Mucosa of gallbladder (tissue), 1 donor: ENCODE measurements at places on chromosomes 5 and 9. TPM values are rescaled to one million over a fixed set of nuclear protein-coding genes. Genes with fewer than 3 reads are reported as not detected.
A peak's percentile ranks its signal among the peaks of the same experiment; 100 is the strongest.

GRCh38 chr5:154603953-154604679, 126.1 kb upstream of the HAND1 start:
- DNase-seq, result peak; percentile 28

GRCh38 chr5:3022665-3023064, 271.2 kb upstream of the IRX2 start:
- no peak for DNase-seq

TMEM252 gene
- not detected for total RNA-seq

GRCh38 chr9:107460153-107461023, 29.2 kb downstream of the KLF4 start:
- no peak for DNase-seq

KCNIP1 gene
- 1.5 TPM for total RNA-seq

DNA sequence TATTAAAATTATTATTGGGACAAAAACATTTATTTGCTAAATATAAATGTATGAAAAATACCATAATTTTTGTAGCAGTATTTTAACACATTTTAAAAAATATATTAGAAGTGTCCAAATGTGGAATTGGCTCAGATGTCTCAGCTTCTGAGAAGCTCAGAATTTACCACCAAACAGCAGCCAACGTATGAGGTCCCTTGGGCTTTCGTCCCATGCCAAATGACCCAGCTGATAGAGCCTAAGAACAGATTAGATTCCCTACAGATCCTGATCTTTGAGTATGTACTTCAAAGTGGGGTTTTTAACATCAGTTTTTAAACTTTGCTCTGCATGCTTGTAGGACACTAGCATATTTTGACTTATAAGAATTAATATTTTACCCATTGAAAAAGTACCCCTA, 77.3 kb upstream of the RPS23 start:
- no peak for DNase-seq

DNA sequence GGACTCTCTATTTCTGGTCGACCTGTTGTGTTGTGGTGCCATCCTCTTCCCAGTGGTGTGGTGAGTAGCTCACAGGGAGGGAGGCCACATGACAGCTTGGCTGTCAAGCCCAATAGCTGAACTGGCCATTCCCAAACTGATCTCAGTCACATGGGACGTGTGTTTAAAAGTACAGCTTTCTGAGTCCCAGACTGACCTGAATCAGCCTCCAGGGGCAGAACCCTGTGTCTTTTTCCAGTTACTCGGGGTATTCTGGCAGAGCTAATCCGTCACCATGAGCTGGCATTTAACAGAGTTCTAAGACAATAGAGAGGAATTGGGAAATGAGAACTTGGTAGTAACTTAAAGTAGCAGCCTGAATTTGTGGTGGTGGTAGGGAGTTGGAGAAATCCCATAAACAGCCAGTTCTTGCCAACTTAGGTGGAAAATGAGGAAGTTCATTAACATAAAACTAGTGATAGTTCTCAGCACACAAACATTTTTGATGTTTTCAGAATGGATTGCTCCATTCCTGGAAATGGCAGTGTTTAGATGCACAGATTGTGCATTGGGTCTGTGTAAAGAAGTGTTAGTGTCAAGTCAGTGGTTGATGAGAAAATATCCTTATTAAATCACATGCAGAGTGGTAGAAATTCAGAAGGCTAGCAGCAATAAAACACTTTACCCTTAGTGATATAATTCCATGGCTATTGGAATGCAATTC, 50.9 kb downstream of the GPR107 start:
- DNase-seq, result no peak

DDX46 gene
- 37.5 TPM for total RNA-seq

- DNase-seq, result no peak
These were observed 63.5 kb downstream of the ROR2 start for GRCh38 chr9:91886414-91887076.

DNA sequence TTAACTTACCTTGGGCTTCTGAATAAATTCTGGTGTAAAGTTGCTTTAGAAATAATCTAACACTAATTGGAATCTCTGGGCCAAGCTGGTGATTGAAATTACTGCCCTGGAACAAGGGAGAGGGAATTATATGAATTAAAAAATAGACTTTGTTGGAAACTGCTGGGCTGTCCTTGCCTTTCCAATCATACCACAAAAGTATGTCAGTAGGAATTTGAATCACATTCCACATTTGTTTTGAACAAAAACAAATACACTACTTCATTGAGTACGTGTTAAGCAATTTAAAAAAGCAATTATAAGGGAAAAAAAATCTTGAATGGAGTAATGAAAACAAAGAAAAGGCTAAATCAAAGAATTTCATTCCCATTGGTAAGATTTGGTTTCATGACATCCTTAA, 102.5 kb upstream of the SREK1 start:
- no peak for DNase-seq

- no peak for DNase-seq
These were observed 156.0 kb downstream of the ZNF462 start for GRCh38 chr9:107018861-107019545.
